Renal pelvis (tissue), 12 donors: ENCODE measurements at places on chromosomes 1 and 21. TPM values are rescaled to one million over a fixed set of nuclear protein-coding genes. Genes with fewer than 3 reads are reported as not detected.

DNA sequence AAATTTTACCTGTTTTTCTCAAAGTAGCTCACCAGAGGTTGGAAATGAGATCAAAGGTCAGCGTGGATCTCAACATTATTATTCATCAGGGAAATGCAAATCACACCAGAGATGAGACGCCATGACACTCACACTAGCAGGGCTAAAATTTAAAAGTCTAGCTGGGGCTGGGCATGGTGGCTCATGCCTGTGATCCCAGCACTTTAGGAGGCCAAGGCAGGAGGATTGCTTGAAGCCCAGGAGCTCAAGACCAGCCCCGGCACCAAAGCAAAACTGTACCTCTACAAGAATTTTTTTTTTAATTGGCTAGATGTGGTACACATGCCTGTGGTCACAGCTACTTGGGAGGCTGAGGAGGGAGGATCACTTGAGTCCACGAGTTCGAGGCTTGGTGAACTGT is 41.4 kb upstream of the PCBP3 start:
- no peak for DNase-seq

GRCh38 chr1:187987236-187987776 is 1158.6 kb downstream of the PLA2G4A start:
- no peak for DNase-seq

DNA sequence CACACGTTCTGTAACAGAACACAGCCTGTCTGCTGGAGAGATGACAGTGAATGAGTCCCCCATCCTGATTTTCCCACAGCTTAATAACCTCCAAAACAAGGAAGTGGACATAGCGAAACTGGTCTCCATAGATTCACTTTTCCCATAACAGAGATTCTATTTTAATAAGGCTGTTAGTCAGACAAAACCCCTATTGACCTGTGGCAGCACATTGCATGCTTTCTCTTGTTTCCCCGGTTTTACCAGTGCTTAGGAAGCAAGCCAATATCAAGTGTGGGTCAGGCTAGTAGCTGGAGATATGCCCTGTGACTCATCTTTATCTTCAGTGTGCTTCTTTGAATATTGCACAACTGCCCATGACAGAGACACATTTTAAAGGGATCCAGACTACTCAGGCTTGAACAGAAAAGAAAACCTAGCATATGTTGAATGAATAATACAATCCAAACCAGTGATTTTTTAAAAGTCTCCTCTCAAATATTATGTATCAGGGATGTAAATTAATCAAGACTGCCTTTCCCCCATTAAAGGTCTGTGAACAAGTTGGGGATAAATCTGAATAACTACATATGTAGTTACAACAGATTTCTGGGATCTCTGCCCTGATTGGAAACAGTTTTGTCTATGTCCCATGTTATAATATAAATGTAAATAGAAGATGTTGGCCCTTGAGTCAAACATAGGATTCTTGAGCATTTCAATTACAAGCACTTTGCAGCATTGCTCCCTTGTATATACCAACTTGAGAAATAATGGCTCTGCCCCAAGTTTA is 11.9 kb upstream of the CLDN8 start:
- DNase-seq, result no peak

- no peak for DNase-seq
Measured at GRCh38 chr1:56501888-56502287, 77.5 kb downstream of the PLPP3 start.

The CDA gene
- polyA plus RNA-seq, result 6.3 TPM
